ENCODE measurements at places on chromosomes 6 and 20.

- no peak for DNase-seq
These were observed 95.0 kb downstream of the SAMD5 start for GRCh38 chr6:147603392-147604081.

DNA sequence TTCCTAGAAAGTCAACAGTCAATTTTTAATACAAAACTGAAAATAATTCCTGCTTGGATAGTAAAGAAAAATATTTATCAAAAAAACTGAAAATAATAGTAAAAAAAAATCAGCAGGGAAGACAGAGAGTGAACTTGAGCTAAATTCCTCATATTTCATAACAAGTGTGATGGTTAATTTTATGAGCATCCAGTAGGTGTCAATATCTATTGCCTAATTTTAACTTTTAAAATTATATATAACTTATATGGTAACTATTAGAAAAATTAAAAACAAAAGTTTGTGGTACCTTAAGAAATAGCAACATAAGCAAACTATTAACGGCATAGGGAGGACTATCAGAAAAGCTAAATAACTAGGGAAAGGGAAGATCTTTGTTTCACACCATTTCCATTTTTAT is 2.1 kb downstream of the EPM2A start:
- DNase-seq = no peak

DNA sequence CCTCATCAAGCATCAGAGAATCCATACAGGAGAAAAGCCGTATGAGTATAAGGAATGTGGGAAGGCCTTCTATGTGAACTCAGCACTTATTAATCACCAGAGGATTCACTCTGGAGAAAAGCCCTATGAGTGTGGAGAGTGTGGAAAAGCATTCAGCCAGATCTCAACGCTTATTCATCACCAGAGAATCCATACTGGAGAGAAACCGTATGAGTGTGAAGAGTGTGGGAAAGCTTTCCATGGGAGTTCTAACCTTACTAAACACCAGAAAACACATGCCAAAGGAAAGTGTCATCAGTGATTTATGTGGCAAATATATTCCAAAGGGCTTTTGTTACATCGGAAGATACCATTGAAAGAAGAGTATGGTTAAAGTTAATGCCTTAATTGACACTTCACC is 25.4 kb downstream of the ZKSCAN8 start:
- no peak for DNase-seq

- no peak for DNase-seq
These were observed 996 bp upstream of the NFKBIE start for GRCh38 chr6:44266347-44266746.

- DNase-seq = no peak
These were observed 144.0 kb upstream of the THBS2 start for GRCh38 chr6:169397684-169398083.

GRCh38 chr6:21791581-21791980 is 198.0 kb downstream of the SOX4 start:
- DNase-seq = no peak

DNA sequence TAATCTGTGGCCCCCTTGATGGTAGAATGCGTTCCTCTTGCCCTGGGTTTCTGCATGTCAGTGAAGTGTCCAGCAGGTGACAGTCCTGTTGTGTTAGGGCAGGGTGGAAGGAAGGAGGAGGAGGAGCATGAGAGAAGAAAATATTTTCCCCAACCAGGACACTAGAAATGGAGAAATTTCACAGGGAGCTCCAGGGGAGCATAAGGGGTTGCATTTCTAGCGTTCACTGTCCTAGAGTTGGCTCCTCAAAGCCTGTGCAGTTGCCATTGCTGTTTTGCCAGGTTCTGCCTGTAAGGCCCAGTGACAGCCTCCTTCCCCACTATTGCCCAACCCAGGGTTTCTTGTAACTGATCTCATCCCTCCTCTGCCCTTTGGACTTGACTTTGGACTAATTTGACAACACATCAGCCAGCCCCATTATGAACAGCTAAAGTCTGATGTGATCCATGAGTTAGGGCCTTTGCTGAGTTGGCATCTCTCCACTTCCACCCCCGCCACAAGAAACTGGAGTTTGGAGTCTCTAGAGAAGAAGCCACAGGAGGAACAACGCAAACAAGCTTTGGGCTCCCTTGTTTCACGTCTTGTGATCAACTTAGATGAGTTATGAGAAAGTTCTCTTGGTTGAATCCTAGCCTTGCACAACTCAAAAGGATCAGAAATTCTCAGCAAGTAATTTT is 14.0 kb upstream of the FAM50B start:
- DNase-seq = no peak

GRCh38 chr20:57860576-57860975 is 150.8 kb upstream of the PMEPA1 start:
- no peak for DNase-seq

DNA sequence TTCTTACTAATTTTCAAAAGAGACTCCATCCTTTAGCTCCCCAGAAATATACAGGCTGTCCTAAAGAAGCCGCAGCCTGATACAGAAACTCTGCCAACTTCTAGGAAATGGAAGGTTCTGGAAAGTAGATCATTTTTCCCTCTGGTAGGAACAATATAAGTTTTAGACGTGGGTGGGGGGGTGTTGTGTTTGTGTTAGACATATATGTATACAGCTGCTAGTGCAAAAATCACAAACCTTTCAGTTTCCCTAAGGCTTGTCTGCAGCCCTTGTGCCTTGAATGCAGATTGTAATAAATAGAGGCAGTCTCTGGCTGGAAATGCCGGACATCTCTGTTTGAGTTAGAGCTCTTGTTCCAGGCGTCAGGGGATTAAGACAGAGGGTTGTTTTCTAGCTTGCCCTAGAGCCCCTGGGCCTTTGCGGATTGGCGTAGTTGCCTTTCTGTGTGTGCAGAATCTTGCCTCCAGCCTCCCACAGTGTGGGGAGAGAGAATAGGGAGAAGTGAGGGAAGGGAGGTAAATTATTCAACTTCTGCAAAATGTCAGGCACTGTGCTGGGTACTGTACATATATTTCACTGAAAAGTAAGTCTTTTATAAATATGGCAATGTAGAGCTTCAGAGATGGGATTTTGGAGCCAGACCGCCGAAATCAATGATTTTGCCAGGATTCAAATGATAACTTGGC is 269.7 kb downstream of the PRL start:
- no peak for DNase-seq

GRCh38 chr20:31712564-31713311 is 9.9 kb downstream of the BCL2L1 start:
- DNase-seq = no peak

DNA sequence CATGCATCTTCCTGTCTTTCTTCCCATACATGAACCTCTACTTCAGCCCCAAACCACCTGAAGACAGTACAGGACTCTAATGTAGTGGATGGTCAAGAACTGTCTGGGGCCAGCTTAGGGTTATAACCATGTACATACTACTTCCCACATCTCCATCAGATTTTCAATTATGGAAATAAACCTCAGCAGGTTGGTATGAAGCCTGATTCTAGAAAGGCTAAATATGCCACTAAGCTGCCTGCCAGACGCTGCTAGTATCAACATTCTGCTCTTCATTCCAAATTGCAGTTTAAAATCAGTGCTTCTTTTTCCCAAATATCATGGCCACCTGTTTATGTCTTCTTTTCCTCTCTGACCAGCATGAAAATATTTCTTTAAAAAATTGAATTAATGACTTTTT is 99.2 kb upstream of the ID4 start:
- DNase-seq = no peak

GRCh38 chr6:75609639-75610590 is 8.2 kb downstream of the SENP6 start:
- no peak for DNase-seq

DNA sequence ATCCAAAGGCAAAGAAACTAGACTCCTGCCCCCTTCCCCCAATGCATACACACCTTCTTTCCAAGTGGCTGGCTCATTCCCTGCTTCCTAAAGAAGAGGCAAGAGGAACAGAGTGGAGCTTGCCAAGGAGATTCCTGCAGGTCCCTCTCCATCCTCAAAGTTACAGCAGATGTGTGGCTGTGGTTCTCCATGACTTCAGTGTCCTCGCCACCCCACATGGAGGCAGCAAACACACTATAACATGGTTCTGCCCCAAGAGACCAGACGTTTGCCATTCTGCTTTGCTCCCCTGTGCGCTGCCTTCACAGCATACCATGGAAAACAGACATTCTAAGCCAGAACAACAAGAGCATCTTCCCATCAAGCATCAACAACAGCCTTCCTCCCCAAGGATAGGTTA is 84.4 kb downstream of the BACH2 start:
- no peak for DNase-seq

GRCh38 chr6:33014841-33015634 is 5.6 kb upstream of the HLA-DOA start:
- DNase-seq = peak; percentile 54

DNA sequence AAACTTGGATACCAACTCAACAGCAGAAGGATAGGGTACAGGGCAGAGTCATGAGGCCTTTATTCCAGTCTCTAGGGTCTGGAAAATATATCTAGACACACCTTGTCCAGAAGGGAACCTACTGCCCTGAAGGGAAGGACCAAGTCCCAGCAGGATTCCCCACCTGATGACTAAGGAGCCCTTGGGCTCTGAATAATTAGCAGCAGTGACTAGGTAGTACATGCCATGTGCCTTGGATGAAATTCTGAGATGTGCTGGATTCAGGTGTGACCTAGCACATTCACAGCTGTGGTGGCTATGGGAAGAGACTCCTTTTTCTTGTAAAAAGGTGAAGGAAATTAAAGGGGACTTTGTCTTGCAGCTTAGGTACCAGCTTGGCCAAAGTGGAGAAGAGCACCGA is 364.3 kb upstream of the PTCHD4 start:
- no peak for DNase-seq

Measured in activated CD4-positive, alpha-beta T cell treated with anti-CD3 and anti-CD28 coated beads for 48 hours (primary cell).